Stimulated activated CD8-positive, alpha-beta memory T cell treated with anti-CD3 and anti-CD28 coated beads, Interleukin-2, amount 100 ng/mL, for 48 hours (primary cell): ENCODE measurements at places on chromosomes 16 and 17.

DNA sequence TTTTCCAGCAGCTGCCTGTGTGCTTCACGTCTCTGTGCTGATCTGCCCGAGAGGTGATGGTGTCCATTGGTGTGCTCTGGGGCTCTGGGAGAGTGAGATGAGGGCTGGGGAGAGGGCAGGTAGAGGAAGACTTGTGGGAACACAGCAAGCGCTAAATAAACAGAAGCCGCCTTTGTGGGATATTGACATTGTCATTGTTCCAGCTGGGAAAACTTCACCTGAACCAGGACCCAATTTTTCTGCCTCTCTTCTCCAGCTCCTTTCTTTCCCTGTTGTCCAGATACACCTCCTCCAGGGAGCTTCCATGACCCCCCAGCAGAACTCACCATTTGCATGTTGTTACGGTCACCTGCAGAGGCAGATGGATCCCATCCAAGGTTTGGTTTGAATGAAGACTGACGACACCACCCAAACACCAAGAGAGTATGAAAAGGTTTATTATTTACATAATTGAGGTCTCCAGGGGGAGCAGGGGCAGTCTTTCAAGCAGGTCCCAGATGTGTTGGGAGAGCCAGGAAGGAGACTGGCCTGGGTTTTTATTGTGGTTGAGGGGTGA is 3.6 kb upstream of the ITGA3 start:
- DNase-seq = no peak

DNA sequence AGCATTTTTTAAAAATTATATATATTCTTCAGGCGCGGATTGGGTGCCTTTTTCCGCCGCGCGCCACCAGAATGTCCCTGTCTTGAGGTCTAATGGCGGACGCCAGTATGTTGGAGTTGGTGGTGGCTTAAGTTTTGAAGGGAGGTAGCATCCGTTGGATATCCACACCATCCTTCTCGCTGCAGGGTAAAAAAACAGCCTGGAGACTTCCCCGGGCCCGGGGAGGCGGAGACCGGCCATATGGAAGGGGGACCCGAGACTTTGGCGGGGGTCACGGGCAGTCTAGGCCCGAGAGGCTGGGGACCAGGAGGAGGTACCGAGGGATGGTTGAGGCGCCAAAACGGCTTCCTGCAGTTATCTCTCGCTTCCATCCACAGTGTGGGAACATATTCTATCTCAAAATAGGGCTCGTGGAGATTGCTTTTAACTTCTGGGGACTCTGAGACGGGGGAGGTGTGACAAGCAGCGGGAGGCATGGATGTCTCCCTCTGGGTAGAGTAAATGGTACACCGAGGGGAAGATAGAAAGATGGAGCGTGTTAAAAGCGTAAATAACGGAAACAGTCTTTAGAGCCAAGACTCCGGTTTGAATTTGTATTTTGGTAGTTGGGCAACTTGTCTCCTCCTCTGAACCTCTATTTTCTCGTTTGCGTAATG is at the start of gene SF3B3:
TSS of gene SF3B3 (plus strand) at position 74 of the 656 bp plus-strand sequence. CDS start 2,841 bp downstream, outside the sequence.
- DNase-seq = peak; percentile 48

DNA sequence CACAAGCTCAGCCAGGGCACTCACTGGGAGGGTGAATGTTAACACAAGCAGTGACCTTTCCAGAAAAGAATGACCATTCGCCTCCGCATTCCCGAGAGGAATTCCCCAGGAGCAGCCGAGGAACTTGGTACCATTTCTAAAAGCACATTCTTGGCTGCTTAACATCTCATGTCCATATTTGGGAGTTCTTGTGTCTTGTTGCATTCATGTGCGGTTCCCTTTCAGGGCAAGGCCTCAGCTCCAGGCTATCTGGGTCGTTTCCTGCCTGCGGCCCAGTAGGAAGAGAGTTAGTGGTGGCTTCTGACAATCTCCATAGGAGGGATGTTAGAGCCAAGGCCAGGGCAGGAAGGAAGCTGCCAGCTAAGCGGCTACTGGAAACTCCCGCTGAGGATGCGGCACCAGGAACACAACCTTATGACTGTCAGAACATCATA is 27.8 kb upstream of the MEAK7 start:
- no peak for DNase-seq

- no peak for DNase-seq
Observed at GRCh38 chr16:13919330-13919682, 648 bp upstream of the ERCC4 start.

- DNase-seq = no peak
Observed at GRCh38 chr17:75068750-75069149, 19.0 kb upstream of the SLC16A5 start.

- no peak for DNase-seq
Observed at GRCh38 chr17:7213895-7214299, 5.7 kb downstream of the DLG4 start.

DNA sequence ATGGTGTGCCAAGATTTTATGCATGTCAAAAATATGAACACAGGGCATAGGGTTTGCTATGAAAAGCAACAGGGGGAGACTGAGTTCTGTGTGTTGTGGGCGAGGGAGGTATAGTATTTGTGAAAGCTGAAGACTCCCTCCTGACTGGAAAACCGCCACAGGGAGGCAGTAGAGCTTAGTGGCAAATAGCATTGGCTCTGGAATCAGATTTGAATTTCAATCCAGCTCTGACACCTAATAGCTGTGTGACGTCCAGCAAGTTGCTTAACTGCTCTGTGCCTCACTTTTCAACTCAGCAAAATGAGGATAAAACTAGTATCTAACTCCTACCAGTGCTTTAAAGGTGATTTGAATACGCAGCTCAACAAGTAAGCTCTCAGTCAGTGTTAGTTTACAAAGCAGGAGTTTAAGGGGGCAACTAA is 22.0 kb downstream of the KPNA2 start:
- DNase-seq = no peak

DNA sequence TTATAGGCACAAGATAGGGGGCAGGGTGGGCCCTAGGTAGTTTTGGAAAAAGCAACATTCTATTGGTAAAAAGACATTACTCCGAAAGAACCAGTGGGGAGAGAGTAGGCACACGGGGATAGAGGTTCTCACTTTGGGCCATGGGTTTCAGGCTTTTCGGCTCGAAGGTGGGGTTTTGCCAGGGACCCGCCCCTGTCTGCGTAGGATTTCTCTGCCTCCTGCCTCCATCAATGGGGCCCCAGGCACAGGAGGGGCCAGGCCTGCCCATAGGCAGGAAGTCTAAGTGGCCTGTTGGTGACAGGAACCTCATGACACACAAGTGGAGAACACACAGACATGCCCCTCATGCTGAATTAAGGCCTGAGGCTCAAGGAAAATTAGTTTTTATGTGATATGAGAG is 57.5 kb downstream of the RNF213 start:
- DNase-seq = no peak

DNA sequence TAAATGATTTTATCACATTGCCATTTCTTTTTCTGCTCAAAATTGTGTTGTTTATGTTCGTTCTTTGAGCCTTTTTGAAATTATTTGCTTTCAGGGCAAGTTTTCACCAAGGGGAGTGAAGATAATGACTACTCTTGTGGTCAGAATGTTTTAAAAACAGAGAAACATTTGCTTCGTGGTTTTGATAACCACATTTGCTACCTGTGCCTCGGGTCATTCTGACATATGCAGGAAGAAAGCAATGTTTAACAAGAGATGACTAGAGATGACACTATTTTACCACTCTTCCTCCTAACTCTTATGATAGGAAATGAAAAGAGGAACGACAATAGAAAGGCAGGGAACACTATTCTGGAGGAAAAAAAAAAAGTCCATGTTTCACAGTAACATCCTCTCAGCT is 1496.5 kb upstream of the GOT2 start:
- DNase-seq = no peak

DNA sequence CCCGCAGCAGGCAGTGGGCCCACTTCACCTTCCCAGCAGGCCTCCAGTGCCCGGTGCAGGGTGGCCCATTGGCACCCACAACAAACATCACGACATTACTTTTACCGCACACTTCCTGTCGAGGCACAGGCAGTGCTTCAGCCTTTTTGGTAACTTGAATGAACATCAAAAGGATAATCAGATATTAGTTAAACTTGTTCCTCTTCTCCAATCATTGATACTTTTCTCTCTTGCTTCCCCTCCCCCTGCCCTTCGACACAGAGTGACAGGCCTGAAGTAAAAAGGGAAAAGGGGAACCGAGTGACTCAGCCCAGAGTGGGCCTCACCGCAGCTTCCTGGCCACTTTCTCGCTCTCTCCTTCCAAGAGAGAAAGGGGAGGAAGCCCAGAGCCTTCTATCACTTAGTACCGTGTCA is 507.0 kb downstream of the MAF start:
- DNase-seq = peak; percentile 41

DNA sequence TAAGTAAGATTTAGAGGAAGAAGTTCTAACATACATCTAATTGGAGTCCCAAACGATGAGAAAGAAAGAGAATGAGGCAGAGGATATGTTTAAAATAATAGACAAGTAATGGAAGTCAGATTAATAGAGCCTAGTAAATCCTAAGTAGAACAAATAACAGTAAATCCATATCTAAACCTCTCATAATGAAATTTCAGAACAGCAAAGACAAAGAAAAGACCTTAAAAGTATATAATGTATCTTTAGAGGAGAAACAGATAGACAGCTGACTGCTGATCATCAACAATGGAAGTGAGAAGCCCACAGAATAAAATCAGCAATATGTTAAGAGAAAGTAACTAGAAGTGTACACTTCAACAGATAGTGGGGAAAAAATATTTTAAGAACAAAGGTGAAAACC is 536.2 kb upstream of the ZFHX3 start:
- DNase-seq = no peak

DNA sequence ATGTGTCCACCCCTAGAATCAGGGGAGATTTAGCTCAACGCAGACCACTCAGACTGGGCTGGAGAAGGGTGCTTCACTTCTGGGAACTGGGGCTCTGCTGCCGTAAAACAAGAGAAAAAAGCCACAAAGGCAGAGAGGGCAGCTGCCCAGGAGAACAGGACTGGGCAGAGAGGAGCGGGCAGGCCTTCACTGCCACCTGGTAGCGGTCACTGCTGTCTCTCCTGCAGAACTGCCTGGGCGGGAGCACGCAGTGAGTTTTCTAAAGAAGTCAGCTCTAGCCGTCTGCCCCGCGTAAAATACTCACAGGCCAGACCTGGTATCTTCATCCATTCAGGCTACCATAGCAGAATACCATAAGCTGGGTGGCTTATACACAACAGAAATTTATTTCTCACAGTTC is 103.8 kb downstream of the AMFR start:
- DNase-seq = no peak

GRCh38 chr16:4556580-4556979 is 440 bp downstream of the C16orf96 start:
- DNase-seq = no peak

DNA sequence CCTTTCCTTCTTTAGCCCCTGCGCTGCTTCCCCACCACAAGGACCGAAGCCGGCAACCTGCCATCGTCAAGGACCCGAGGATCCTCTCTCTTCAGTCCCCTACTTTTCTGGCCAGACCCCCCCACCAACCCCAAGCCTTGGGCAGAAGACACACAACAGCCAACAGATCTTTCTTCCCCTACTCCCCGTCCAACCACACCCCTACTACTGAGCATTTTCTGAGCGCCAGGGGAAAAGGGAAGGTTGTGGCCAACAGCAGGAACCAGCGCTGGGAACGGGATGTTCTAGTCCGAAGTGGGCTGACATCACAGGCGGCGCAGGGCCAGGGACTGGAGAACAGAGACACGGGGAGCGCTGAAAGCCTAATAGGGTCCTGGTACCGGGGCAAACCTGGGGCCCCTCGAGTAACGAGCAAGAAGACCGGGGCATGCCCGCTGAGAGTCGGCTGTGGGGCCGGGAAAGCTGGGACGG is 528 bp downstream of the PER1 start:
- no peak for DNase-seq

DNA sequence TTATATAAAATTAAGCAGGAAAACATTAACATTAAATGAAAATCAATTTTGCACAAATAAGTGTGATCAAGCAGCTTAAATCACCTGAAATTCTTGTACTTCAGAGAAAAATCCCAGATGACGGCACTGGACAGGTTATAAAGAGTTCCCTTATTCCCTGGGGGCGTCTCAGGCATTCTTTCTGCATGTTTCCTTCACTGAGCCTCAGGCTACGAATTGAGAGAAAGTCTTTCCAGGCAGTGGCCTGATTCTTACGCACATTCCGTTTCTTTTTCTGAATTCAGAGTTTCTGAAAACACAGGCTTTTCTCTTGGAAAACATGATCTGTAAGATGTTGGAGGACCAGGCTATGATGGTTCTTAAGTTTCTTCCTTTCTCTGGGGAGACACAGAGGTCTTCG is 22.1 kb upstream of the PITPNM3 start:
- DNase-seq = no peak

GRCh38 chr17:14712611-14713021 is 411.7 kb downstream of the HS3ST3B1 start:
- no peak for DNase-seq

DNA sequence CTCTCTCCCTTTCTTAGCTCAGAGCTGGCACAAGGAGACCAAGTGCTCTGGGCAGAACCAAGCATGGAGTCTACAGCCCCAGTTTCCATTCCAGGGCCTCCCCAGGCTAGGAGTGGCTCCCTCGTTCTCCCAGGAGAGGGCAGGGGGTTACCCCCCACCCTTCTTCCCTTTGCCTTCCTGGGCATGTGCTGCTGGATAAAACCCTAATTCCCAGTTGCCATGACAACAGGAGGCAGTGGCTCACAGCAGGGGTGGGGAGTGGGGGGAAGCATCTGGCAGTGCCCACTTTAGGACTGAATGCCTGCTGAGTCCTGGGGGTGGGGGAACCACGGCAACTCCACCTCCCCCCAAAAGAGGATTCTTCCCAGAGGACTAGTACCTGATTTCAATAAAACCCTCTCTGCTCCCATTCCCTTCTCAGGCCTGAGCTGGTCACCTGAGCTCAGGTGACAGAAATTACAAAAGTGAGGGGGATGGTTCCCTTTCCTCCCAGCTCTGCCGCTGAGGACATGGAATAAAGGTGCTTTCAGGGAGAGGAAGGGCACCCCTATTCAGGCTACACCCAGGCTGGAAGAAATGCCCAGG is 1.8 kb downstream of the MPP2 start:
- DNase-seq = no peak

DNA sequence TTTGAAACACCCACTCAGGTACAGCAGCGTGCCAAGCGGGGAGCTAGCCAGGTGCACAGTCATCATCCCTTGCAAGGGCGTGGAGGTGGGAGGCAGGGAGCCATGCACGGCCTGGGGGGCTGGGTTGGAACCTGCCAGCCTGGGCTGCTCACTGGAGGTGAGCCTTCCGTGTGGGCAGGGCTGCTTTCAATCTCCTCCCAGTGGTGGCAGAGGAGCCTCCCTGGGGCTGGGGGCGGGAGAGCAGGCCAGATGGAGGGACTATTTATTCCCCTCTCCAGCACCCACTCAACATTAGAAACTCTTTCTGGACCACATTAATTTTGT is 90.3 kb downstream of the KATNIP start:
- no peak for DNase-seq

GRCh38 chr17:69344939-69345338 is 18.0 kb upstream of the ABCA5 start:
- no peak for DNase-seq
